NCI-H345 (cell line): ENCODE measurements at places on chromosomes 4 and X.

DNA sequence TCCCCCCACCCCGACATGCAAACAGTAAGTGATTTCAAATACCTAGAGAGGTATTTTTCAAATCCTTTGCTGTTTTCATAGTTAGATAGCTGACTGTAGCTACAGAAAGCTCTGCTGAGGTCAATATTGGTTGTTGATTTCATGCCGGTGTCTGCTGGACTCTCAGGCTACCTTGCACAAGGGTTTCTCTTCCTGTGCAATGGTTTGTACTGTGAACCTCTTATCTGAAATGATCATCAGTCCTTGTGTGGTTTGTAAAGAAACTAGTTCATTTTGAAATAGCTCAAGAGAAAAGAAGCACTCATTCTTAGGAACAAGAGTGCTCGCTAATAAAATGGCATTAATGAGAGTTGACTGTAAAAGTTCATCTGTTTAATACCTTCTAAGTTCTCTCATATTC, 2.1 kb downstream of the MTM1 start:
- DNase-seq = no peak

DNA sequence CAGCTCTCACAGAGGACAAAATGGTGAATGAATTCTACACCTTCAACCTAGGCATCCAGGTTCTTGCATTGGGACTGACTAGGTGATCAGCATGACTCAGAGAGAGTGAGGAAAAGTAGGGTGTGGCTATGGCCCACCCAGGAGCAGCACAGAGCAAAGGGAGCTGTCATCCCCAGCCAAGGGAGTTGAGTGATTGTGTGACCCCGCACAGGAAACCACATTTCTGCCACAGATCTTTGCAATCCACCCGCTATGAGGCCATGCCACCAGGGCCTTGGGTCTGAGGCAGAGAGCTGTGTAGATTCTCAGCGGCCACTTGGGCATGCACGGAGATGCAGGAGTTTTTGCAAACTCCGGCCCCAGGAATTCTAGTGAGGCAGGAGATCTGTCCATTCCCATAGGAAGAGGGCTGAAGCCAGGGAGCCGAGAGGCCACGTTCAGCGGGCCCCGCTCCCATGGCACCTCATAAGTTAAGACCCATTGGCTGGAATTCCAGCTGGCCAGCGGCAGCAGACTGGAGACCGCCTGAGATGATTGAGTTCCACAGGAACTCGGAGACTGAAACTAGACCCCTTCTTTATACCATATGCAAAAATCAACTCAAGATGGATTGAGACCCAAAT, 75.9 kb downstream of the NAA11 start:
- DNase-seq = no peak

DNA sequence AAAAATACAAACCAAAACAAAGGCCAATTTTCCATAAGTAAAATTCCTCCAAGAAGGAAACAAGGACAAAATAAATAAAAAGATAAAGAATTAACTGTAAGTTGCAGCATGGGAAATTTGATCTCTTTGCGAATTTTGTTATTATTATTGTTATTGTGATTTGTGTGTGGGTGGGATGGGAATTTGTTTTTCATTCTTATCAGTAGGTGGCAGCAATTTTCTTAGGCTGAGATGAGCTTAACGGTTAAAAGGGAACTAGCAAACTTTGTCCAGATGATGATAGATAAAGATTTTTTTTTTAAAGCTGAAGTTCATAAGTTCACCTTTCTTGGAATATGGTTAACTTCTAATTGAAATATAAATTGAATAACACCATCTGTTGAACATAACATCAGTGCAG, 83.2 kb upstream of the IL1RAPL2 start:
- DNase-seq = no peak

GRCh38 chr4:184016759-184017668, 111.9 kb downstream of the STOX2 start:
- DNase-seq = no peak

- no peak for DNase-seq
These were observed 27.9 kb downstream of the TKTL1 start for GRCh38 chrX:154323537-154323936.

DNA sequence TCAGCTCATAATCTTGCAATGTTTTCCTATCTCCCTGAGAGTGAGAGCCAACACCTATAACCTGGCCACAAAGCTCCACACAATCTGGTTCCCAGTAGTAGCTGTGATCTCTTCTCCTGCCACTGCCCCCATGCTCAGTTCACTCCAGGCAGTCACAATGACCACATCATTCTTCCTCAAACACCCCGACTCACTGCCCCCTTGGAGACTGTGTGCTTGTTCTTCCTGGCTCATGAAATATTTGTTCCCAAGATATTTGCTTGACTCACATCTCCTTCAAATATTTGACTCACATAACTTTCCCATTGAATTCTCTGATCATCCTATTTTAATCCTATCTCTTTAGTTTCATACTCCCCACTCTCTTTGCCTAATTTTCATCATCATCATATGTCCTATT, 173.7 kb downstream of the AREG start:
- DNase-seq = no peak

- peak; percentile 3 for DNase-seq
These were observed 96.2 kb downstream of the RBM46 start for GRCh38 chr4:154877110-154877760.

- no peak for DNase-seq
These were observed 61.1 kb downstream of the CPEB2 start for GRCh38 chr4:15063341-15063740.

DNA sequence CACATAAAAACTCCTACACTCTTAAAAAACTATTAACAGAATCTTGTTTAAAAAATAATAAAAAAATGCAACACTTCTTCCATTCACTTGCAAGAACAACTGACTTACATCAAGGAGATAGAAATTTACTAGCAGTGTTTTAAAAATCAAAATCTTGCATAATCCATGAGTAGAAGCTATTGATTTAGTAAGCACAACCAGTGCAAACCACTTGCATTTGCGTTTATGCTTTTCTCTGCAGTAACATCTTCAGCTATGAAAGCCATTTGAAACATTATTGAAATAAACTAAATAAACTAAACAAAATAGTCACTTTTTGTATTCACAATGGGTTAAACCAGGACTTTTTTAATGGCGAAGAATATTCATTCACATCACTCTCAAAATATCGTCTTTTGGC, 389.2 kb upstream of the EMCN start:
- no peak for DNase-seq

DNA sequence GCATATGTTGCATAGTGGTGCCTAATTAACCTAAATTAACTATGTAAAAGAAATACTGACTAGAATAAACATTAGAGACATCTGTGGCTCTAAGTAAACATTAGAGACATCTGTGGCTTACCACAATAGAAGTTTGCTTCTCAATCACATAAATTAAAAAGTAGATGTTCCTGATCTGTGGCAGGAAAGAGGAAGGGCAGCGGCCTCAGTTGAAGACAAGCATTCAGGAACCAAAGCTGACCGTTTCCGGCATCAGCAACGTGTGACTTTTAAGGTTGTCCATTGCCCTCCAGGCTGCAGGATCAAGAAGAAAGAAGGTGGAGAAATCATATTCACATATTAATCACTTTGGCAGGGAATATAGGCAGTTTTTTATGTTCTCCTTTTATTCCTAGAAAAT, 336.3 kb upstream of the TRAM1L1 start:
- no peak for DNase-seq

DNA sequence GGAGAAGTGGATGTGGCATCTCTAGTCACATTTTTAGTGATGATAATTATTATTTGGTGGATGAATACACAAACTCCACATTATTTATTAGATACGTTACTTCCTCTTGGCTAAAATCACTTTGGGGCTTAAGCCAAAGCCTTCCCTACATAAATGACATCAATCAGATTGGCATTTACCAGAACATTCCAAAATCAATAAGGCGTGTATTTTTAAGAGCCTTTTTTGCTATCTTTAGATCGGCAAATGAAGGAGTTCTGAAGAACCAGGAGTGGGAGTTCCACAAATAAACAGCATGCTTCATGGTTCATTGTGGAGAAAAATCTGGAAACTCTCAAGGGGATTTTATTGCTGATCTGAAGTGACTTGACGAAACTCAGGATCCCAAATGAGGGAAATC, 89.7 kb downstream of the AMELX start:
- DNase-seq = peak; percentile 3

DNA sequence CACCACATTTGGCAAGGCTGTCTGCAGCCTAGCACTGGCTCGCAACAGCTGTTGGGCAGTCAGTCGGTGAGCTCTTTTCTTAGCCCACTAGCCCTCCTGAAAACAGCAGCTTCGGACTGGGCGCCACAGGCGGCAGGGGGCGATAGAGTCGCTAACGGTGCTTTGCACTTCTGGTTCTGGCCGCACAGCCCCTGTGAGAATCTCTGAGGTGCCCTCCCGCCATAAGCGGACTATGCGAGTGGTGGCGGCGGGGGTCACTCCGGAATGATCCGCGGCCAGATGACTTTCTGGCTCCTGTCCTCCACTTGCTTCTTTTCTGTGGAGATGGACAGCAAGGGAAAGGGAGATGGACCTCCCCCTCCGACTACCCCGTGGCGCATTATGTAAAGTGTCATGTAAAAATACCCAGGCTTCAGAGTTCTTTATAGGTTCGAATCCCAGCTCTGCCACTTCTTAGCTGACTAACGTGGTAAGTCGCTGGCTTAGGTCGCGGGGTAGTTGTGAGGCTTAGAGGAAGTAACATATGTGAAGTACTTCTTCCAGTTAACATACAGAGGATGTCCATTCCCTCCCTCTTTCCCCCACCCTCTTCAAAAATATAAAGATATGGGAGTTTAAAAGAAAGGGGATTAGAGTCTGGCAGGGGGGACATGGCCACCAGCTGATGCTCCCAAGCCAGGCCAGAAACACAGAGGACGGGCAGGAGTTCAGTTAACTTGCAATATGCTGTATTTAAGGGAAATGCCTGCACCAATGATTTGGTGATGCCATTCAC, 11.0 kb downstream of the ARHGAP36 start:
- DNase-seq = peak; percentile 18

GRCh38 chrX:154596290-154596929, 11.5 kb downstream of the CTAG1A start:
- no peak for DNase-seq

DNA sequence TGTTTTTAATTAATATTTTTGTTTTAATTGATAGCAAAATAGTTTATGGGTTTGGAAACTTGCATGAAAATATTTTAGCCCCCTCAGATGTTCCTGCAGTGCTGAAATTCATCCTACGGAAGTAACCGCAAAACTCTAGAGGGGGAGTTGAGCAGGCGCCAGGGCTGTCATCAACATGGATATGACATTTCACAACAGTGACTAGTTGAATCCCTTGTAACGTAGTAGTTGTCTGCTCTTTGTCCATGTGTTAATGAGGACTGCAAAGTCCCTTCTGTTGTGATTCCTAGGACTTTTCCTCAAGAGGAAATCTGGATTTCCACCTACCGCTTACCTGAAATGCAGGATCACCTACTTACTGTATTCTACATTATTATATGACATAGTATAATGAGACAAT, 40.4 kb downstream of the MAP7D3 start:
- DNase-seq = no peak

GRCh38 chr4:103478734-103479133, 241.1 kb downstream of the TACR3 start:
- no peak for DNase-seq

DNA sequence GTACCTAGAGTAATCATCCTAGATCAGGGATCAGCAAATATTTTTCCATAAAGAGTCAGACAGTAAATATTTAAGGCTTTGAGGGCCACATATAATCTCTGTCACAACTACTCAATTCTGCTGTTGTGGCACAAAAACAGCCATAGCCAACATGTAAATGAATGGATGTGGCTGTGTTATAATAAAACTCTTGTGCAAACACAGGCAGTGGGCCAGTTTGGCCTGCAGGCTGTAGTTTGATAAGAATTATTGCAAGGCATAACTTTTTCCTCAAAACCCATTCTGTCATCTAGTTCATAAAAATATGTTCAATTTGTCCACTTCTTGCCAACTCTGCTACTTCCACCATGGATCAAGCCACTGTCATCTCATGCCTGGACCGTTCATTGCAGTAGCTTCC, 39.4 kb upstream of the SHROOM4 start:
- DNase-seq = no peak

DNA sequence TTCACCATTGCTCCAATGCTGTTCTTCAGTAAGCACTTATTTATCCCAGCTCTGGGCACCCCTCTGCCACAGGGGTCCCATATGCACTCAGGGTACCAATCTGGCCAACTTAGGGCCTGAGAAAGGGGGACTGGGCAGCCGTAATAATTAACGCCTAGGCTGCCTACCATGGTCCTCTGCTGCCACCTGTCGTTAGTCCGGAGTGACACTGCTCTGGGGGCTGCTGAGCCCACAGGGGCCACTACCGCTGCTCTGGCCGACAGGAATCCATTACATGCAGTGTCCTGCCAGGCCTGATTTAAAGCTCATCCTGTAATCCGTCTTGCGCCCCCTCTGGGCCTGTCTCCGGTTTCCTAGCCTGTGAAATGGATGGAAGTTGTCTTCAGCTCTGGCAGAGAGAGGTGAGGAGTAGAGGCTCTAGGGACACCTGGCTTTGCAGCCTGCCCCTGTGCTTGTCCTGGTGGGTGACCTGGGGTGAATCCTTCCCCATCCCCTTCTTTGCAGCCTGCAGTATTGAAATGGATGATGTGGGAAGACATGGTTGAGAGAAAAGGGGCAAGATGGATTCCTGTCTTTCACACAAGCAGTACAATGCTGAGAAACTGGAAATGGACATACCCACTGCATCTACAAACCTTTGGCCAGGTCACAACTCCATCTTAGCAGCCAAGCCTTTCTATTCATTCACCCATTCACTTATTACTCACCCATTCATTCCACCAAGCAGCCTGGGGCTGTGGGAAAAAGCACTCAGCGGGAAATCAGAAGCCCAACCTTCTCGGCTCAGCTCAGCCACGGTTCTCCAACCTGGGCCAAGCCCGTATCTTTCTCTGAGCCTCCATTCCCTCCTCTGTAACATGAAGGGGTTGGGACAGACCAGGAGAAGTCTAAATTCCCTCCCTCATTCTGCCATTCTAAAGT, 116.3 kb upstream of the NALF2 start:
- peak; percentile 34 for DNase-seq

- no peak for DNase-seq
These were observed 12.1 kb upstream of the COPS4 start for GRCh38 chr4:83022724-83023450.

- DNase-seq = no peak
These were observed 55.6 kb upstream of the NKAP start for GRCh38 chrX:119999087-119999634.

- no peak for DNase-seq
These were observed 329.4 kb upstream of the PCDH18 start for GRCh38 chr4:137861682-137862081.

DNA sequence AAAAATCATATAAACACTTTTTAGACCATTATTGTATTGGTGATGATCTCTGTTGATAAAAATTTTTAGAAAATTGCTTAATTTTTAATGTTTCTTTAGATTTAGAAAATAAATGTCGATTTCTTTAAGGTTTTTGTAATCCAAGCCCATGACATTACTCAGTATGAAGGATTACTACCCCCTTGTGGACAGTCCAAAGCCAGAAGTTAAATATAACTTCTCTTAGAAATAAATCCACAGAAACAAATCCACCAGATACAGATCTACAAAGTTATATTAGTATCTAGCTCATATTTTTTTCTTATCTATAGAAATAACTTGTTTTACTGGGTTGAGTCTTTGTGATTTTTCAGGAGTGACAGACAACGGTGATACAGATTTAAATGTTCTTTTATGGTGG, 18.9 kb downstream of the TIFA start:
- DNase-seq = no peak
